ENCODE measurements at places on chromosomes 2 and 18.

- DNase-seq = no peak
Observed at GRCh38 chr18:39053571-39053970, 1488.0 kb upstream of the CELF4 start.

GRCh38 chr2:211331736-211332135 lies 775.3 kb downstream of the CPS1 start:
- no peak for DNase-seq

- no peak for DNase-seq
Observed at GRCh38 chr18:3263132-3263700, 1.3 kb downstream of the MYL12B start.

DNA sequence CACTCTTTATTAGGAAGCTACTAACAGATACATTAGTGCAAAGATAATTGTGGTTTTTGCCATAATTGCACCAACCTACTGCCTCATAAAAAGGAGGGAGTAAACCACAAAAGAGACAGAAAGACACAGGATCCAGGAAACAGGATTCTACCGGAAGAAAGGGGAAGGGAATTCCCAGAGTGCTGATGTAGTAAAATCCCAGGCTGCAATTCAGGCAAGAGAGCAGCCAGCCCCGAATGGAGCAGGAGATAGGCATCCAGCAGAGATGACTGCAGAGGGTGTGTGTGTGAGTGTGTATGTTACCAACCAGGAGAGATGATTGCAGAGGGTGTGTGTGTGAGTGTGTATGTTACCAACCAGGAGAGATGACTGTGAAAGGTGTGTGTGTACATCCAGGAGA lies 84.4 kb downstream of the KCNS3 start:
- DNase-seq = no peak

DNA sequence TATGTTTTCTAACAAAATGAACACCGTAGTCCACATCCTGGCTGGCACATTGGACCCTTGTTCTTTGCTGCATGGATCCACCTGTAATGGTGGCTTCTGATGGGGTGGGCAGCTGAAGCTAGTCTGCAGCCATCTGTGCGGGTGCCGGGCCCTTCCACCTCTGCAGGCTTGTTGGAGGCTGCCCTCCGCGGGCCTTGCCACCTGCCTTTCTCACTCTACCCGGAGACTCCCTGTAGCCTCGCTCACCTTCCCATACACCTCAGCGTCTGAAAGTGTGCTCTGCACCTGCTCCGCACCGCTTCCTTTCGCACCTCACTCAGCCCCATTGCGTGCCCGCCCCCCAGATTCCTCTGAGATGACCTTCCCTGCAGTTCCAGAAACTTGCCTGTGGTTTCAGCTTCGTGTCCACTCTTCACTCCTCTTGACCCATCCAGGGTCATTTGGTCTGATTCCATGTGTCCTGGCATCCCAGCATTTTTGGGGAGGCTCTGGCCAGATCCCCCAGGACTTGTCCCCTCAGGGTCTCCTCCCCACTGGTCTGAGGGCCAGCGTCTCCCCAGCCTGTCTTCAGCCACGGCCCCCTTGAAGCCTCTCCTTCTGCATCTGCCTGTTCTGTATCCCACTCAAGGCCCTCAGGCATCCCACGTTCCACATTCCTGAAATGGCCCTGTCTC lies 18.2 kb downstream of the ATG4B start:
- DNase-seq = no peak

GRCh38 chr2:2530334-2530733 lies 199.3 kb upstream of the MYT1L start:
- no peak for DNase-seq

DNA sequence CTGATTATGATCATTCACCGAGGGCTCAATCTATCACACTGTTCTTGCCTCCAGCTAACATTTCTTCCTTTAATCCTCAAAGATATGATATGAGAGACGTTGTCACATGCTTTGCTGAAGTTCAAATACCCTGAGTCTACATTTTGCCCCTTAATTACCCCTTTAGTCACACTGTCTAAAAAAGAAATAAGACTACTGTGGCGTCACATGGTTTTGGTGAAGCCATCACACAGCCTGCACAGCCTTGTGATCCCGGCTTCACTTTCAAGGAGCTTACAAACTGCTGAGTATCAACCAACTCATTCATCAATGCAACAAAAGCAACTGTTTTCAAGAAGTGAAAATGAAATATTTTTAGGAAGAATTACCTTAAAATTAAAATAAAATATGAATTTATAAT lies 31.9 kb upstream of the SOCS6 start:
- DNase-seq = no peak

GRCh38 chr2:100577777-100578176 lies 15.0 kb downstream of the PDCL3 start:
- no peak for DNase-seq
